ENCODE measurements at places on chromosomes 11 and 22. TPM values are rescaled to one million over a fixed set of nuclear protein-coding genes. Genes with fewer than 3 reads are reported as not detected.

DNA sequence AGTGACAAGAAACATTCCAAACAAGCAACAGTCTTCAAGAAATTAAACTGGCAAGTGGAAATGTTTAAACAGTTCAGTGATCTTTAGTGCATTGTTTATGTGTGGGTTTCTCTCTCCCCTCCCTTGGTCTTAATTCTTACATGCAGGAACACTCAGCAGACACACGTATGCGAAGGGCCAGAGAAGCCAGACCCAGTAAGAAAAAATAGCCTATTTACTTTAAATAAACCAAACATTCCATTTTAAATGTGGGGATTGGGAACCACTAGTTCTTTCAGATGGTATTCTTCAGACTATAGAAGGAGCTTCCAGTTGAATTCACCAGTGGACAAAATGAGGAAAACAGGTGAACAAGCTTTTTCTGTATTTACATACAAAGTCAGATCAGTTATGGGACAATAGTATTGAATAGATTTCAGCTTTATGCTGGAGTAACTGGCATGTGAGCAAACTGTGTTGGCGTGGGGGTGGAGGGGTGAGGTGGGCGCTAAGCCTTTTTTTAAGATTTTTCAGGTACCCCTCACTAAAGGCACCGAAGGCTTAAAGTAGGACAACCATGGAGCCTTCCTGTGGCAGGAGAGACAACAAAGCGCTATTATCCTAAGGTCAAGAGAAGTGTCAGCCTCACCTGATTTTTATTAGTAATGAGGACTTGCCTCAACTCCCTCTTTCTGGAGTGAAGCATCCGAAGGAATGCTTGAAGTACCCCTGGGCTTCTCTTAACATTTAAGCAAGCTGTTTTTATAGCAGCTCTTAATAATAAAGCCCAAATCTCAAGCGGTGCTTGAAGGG is 6.0 kb downstream of the MALAT1 start:
- no peak for DNase-seq

DNA sequence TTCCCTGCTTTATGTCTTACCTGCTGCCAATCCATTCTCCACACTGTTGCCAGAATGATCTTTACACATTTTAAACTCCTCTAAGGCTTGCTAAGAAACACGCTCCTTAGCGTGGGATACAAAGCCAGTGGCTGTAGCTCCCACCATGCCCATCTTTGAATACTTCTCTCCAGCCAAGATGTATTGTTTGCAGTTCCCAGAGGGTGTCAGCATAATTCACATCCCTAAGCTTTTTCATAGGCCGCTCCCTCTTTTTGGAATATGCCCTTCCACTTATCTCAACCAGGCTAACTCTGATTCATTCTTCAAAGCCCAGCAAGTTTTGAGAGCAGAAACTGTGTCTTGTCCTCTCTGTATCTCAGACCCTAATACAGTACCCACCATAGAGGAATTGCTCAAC is 8.1 kb upstream of the UPK2 start:
- no peak for DNase-seq

The CASP4 gene
- total RNA-seq = not detected

- no peak for DNase-seq
Observed at GRCh38 chr11:76756341-76756741, 26.8 kb upstream of the TSKU start.

The PHETA2 gene
- total RNA-seq = 10.3 TPM

DNA sequence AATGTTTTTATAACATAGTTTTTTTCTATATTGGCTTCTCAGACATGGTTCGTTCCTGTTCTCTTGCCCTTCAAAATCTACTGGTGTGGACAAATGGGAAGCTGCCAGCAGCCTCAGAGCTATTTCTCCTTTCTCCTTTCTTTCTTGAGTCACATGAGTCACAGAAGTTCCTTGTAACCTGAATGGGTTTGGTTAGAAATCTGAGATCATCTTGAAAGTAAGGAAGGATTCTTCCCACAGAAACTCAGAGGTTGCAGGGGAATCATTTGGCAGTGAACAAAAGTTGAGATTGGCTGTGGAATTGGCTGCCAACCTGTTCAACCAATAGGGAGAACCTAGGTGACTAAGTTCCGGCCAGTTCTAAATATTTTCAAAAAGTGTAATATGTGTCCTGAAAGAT is 12.5 kb downstream of the PLET1 start:
- no peak for DNase-seq

DNA sequence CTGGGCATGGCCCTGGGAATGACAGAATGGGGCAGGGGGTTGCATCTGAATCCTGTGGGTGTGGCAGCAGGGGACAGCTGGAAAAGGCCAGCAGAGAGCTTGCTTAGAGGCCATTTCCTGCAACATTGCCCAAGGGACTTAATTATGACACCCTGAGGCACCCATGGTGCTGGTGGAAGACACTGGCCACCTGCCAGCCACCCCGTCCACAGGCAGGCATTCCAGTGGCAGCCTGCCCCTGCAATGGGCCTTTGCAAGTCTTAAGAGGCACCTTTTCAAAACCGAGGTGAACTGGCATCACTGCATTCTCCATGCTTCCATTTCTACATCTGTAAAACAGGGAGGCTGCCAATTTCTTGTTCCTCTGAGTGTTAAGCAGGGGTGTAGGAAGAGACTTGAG is 21.6 kb upstream of the SUSD2 start:
- no peak for DNase-seq

The OR10V1 gene
- total RNA-seq = not detected

GRCh38 chr22:31637891-31638618 is 24.0 kb downstream of the PISD start:
- peak; percentile 35 for DNase-seq

DNA sequence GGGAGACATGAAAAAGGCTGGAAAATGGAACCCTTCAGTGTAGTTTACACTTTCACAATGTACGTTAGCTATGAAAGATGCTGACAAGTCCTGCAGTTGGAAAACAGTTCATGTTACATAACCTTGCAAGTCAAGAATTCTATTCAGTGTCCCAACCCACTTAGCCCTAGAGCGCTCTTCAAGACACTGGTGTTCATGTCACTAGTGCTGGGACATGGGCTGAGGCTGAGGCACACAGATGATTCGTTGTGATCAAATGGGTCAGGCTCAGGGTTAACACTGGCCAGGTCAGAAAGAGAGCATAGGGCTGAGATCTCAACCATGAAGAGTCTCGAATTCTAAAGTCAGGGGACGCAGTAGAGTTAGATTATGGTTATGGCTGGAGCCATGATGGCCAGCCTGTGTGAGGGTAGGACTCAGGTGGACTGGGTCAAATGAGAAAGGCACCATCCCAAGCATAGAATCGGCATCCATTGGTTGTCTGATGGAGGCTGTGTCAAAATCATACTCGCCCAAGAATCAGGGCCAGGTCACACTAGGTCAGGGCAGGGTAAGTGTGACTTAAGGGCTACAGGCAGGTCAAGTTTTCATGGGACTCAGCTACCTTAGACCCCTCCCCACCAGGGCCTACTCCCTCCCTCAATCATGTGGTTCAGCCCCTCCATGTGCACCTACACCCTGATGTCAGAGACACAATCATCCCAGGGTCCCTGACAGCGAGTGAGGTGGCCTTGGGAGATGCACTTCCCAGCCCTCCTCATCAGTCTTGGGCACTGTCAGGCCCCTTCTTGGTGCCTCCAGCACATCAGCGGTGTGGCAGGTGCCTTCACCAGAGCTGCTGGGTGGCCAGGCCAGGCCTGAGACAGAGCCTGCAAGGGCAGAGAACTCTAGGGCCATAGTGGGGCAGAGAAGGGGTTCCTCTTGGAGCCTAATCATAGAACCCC is 20.2 kb downstream of the IGLL5 start:
- no peak for DNase-seq

- no peak for DNase-seq
Observed at GRCh38 chr22:46104881-46105493, 45.3 kb upstream of the PPARA start.

The MACROD1 gene
- total RNA-seq = 30.9 TPM

GRCh38 chr11:38446336-38446735 is 1848.3 kb upstream of the RAG2 start:
- no peak for DNase-seq

The C11orf86 gene
- total RNA-seq = 0.26 TPM

The CRYAB gene
- total RNA-seq = 0.44 TPM

The MOGAT2 gene
- total RNA-seq = not detected

GRCh38 chr22:35687461-35687860 is 30.2 kb upstream of the APOL5 start:
- no peak for DNase-seq

The IL18 gene
- total RNA-seq = not detected

- peak; percentile 93 for DNase-seq
Observed at GRCh38 chr22:37492428-37493344, 6.5 kb upstream of the MFNG start.

The CASP1 gene
- total RNA-seq = not detected

The NXPE1 gene
- not detected for total RNA-seq

The DYNC2H1 gene
- 11.9 TPM for total RNA-seq

DNA sequence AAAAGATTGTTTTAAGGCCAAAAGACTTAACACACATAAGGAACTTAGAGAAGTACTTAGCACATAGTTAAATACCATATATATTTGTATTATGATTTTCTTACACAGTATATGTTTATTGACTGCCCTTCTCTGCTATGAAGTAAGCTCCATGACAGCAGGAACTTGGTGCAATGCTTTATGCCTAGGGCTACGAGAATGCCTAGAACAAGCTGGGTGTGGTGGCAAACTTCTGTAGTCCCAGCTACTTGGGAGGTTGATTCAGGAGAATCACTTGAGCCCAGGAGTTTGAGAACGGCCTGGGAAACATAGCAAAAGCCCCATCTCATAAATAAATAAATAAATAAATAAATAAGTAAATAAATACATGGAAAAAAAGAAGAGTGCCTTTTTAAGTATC is 1.9 kb downstream of the SLC5A12 start:
- no peak for DNase-seq

GRCh38 chr11:92302770-92303169 is 78.2 kb downstream of the FAT3 start:
- DNase-seq = no peak

The OPCML gene
- total RNA-seq = 0.26 TPM

Data from H7 (cell line).